ENCODE measurements at places on chromosomes 3 and 15. TPM values are rescaled to one million over a fixed set of nuclear protein-coding genes. Genes with fewer than 3 reads are reported as not detected.
A peak's percentile ranks its signal among the peaks of the same experiment; 100 is the strongest.

The HIGD2B gene
- total RNA-seq, result not detected

The EPHA6 gene
- total RNA-seq, result 1.1 TPM

- DNase-seq, result no peak
- no peak overlapping the region for H3K4me3 ChIP-seq
- no peak overlapping the region for H3K27ac ChIP-seq
- H3K4me1 ChIP-seq, result no peaks in the 10 kb centered on the region
- H3K27me3 ChIP-seq, result no peaks in the 10 kb centered on the region
- no peaks in the 10 kb centered on the region for H3K36me3 ChIP-seq
Observed at GRCh38 chr3:114595522-114596028, 301.7 kb downstream of the TIGIT start.

DNA sequence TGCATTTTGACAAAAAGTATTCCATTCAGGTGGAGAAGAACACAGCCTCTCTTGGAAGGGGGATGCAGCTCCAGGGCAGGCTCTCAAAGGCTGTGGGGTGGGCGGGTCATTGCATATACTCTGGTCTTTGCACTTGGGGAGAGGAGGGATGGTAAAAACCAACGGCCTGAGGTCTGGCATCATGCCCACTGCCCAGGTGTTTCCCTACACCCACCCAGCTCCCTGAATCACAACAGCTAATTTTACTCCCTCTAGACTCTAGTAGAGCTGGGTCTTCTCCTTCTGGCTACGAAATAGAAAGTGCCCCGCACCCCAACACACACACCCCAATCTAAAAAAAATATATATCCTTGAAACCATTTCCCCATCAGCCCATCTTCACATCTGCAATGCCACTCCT is 1.0 kb downstream of the MYLK start:
- DNase-seq, result no peak
- peaks cover 14% of the 10 kb centered on the region for H3K36me3 ChIP-seq
- peaks cover 14% of the 10 kb centered on the region for H3K4me1 ChIP-seq

The ADAMTS7 gene
- total RNA-seq, result 1.4 TPM

DNA sequence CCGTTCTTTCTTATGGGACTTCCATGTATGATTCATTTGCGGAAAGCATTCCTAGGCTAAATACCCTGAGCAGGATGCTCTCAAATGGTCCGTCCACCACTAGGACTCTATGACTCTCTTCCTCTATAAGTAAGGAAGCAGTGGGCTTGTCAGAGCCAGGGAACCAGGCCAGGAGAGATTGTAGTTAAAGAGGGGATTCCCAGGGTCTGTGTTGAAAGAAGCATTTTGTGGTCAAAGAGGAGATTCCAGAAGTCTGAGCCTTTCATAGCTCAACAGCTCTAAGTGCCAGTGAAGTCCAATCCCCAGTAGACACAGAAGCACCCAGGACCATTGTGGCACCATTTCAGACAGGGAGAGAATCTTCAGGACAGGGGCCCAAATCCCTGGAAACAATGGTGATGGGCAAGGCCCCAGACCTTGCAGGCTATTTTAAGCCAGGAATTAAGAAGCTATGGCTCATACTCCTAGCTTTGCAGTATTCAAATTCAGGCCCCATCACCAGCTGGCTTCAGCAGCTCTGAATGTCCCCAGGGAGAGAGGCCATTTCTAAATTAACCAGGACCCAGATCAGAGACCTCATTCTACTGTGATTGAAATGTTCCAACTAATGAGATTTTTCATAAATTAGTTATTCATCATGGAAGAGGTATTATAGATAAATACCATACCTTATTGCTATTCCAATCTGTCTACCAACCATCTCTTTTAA is 81.7 kb downstream of the CD47 start:
- no peak for DNase-seq
- no peak overlapping the region for H3K27ac ChIP-seq
- H3K4me1 ChIP-seq, result peaks cover 9% of the 10 kb centered on the region
- H3K4me3 ChIP-seq, result no peak overlapping the region

DNA sequence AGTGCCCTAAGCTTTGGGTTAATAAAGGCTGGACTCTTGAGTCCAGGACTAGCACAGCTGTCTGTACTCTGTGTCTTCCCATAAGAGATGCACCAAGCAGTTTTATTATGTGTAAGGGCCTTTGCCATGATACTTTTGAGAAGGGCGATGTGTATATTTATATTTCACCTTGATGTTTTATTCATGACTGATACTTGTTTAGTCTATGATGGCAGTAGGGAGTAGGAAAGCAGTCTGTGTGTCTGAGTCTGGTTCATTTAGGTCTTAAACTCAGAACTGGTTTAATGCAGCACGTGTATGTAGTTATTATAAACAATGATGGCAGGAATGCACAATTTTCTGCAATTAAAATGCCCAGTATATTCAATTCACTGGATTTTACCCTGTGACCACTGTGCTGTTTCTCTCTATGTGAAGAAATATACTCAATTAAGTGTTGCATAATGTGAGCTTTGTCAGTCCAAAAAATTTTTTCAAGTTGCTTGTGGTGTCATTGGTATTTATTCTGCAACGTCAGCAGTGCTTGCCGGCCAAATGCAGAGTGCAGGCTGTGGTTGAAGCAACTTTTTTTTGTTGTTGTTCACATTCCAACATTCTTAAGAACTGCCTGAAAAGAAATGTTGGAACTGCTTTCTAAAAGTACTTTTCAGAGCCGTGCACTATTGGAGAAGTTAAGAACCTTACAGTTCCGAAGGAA is 423.7 kb upstream of the SEMA6D start:
- no peak overlapping the region for H3K4me3 ChIP-seq
- H3K36me3 ChIP-seq, result no peaks in the 10 kb centered on the region
- no peaks in the 10 kb centered on the region for H3K4me1 ChIP-seq
- no peaks in the 10 kb centered on the region for H3K27me3 ChIP-seq

The UTS2B gene
- 1.5 TPM for total RNA-seq

The EIF3J gene
- 86.5 TPM for total RNA-seq

DNA sequence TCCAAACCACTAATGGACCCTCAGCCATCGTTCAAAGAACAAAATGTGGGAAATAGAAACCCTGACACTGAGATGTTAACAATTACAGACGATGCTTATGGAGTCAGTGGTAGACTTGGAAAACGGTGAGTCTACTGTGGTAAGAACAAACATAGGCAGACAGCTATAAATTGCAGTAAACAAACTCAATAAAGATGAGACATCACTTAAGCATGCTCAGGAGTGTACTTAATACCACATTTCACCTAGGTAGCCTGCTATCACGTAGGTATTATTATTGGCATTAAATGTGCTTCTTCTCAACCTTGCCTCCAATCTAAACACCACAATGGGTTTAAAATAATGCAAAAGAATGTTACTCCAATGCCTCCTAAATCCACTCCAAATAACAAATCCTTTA is 2.5 kb downstream of the OSBPL10 start:
- DNase-seq, result no peak
- H3K4me3 ChIP-seq, result peak overlapping the region; percentile 93
- H3K4me1 ChIP-seq, result peaks cover 54% of the 10 kb centered on the region
- no peak overlapping the region for H3K27ac ChIP-seq

The C3orf22 gene
- total RNA-seq, result not detected

GRCh38 chr3:128475355-128475754 is 8.7 kb upstream of the DNAJB8 start:
- no peak overlapping the region for H3K27ac ChIP-seq
- DNase-seq, result no peak
- H3K36me3 ChIP-seq, result peaks cover 5% of the 10 kb centered on the region
- peaks cover 67% of the 10 kb centered on the region for H3K27me3 ChIP-seq

The MYO5C gene
- 48.4 TPM for total RNA-seq

The ST3GAL6 gene
- total RNA-seq, result 1.7 TPM

- no peak for DNase-seq
- H3K4me3 ChIP-seq, result peak overlapping the region; percentile 89
- peak overlapping the region; percentile 77 for H3K27ac ChIP-seq
- peaks cover 30% of the 10 kb centered on the region for H3K36me3 ChIP-seq
- peaks cover 13% of the 10 kb centered on the region for H3K27me3 ChIP-seq
Observed at GRCh38 chr3:19148768-19149091, 420 bp downstream of the KCNH8 start.

The SNX22 gene
- 1.3 TPM for total RNA-seq

The TF gene
- 1.1 TPM for total RNA-seq

GRCh38 chr3:119579366-119580066 is at the start of gene ADPRH:
TSS of gene ADPRH (plus strand) at chr3:119579492. CDS start at chr3:119582170, 2,678 bp downstream.
- no peaks in the 10 kb centered on the region for H3K27me3 ChIP-seq
- DNase-seq, result peak; percentile 70
- H3K27ac ChIP-seq, result no peak within 1 kb of the TSS
- peaks cover 10% of the 10 kb centered on the region for H3K36me3 ChIP-seq
- H3K4me3 ChIP-seq, result peak within 1 kb of the TSS; percentile 76

GRCh38 chr3:81500039-81500438 is 261.4 kb downstream of the GBE1 start:
- H3K36me3 ChIP-seq, result no peaks in the 10 kb centered on the region
- no peak for DNase-seq
- H3K4me3 ChIP-seq, result no peak overlapping the region
- no peaks in the 10 kb centered on the region for H3K4me1 ChIP-seq
- H3K27ac ChIP-seq, result no peak overlapping the region

The MYEF2 gene
- total RNA-seq, result 31.1 TPM

The CCDC13 gene
- total RNA-seq, result 0.68 TPM
